AG04450 (cell line): ENCODE measurements at places on chromosomes 5 and 9. TPM values are rescaled to one million over a fixed set of nuclear protein-coding genes. Genes with fewer than 3 reads are reported as not detected.

DNA sequence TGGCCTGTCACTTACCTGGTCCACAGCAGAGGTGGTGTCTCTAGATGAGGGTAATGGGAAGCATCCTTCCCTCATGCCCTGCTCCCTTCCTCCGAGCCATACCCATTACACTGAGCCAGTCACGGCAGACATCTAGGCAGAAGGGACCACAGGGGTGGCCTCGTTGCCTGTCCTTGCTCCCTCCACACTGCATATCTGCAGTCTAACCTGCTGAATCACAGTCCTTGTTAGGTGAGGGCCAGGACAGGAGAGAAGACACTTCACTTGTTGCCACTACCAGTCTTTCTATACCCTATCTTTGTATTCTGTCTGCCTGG lies 18.4 kb upstream of the SPINK4 start:
- no peak for DNase-seq

- no peak for DNase-seq
These were observed 643.6 kb upstream of the RORB start for GRCh38 chr9:73853549-73853948.

KIAA0825 gene
- polyA plus RNA-seq: 1.4 and 2.1 TPM in 2 replicates

GRCh38 chr5:10266137-10266536 lies 16.1 kb downstream of the CCT5 start:
- no peak for DNase-seq
